ENCODE measurements at places on chromosomes 12 and 14.

DNA sequence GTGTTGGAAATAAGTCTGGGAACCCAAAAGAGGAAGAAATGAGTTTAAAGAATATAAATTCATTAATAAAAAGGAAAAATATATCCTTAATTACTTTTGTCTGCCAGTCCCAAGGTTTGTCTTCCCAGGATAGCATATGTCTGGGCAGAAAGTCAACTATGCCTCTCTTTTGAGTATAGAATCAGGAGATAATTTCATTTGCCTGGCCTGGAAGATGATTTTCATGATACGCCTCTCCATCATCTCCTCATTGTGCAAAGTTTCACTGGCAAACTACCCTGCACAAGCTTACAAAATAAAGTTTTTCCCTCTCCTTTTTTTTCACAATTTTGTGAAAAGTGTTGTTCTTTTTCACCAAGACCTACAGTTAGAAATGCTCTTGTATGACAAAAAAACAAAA is 340.8 kb downstream of the EGLN3 start:
- DNase-seq = no peak

DNA sequence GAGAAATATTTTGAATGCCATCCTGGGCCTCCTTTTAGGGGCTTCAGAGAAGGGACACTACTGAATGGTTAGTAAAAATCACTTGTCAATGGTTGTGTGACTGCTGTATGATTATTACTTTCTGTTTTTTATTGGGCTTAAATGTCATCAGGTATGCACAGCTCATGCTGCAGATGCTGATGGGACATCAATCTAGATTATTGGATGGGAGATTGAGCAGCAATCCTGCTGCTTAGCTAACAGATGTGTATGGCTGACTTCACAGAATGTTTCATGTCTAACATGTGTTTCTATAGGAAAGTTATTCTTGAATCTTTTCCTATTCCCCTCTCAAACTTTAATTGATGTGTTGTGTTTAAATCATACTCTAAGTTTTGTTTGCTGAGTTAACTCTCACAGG is 166.8 kb downstream of the RMST start:
- no peak for DNase-seq

DNA sequence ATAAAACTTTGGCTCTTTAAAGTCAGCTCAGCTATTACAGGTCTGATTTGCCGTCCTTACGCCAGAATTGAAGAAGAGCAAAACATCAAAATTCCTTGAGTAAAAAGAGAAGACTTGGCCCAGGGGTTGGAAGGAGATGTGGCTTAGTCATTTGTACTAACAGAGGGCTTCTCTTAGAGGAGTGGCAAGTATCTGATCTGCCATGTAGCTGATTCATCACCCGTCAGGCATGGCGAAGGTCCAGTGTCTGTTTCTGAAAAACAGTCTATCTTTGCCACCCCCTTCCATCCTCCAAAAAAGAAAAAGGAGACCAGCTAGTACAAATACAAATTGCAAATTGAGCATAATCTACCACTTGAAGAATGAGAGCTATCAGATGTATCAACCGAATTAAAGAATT is 91.9 kb downstream of the RAD52 start:
- DNase-seq = peak; percentile 42

GRCh38 chr12:29692237-29692636 is 91.5 kb downstream of the TMTC1 start:
- no peak for DNase-seq

DNA sequence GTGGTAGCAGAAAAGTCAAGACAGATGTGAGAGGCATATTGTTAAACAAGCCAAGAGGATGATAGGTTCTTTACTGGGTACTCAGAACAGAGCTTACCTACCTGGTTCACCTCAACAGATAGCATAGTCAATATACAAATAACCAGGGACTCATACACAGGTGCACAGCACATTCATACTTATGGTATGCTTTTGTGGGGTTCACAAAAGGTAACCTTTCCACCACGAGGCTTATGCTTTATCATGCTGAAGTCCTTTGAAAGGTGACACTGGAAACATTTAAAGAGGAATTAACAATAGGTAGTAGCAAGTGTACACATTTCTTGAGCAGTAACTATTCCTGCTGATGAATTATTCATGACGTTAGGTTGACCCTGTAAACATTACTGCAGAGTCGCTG is 42.2 kb upstream of the MBIP start:
- no peak for DNase-seq

DNA sequence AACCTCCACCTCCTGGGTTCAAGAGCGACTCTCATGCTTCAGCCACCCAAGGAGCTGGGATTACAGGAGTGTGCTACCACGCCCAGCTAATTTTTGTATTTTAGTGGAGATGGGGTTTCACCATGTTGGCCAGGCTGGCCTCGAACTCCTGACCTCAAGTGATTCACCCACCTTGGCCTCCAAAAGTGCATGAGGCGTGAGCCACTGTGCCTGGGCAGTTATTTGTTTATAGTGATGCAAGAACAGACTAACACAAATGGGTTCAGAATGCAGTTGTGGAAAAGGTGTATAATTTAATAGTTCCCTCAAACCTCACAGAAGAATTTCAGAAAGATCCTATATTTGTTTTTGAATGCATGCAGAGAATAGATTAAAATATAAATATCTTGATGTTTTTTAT is 447.1 kb downstream of the ZFP36L1 start:
- no peak for DNase-seq

DNA sequence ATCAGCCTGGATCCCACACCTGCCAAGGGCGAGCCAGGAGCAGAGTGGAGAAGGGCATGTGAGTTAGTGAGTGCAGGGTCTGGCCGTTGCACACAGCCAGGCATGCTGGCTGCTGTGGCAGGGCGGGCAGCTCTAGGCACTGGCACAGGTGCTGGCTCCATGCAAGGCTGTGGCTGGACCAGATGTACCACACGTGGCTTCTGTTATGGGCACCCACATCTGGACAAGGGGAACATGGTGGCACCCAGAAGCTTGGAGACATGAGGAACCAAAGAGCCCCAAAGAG is 20.1 kb downstream of the SERPINA3 start:
- DNase-seq = no peak

DNA sequence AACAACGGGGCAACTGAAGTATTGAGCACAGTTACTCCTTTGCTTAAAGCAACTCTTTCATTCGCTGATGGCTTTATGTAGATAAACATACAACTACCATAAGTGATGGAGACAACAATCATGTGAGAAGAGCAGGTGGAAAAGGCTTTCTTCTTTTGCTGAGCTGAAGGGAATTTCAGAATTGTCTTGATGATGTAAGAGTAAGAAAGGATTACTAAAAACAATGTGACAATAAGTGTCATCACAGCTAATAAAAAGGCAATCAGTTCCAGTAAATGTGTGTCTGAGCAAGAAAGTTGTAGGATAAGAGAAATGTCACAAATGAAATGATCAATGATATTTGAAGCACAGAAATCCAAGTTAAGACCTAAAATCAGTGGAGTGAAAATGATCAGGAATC is 647 bp downstream of the OR6C70 start:
- no peak for DNase-seq

- DNase-seq = no peak
Observed at GRCh38 chr12:93008044-93008778, 79.1 kb upstream of the EEA1 start.

- no peak for DNase-seq
Observed at GRCh38 chr12:75708802-75709201, 197.4 kb upstream of the KRR1 start.

GRCh38 chr12:101670007-101670671 is 27.3 kb upstream of the CHPT1 start:
- DNase-seq = peak; percentile 7

- no peak for DNase-seq
Observed at GRCh38 chr12:89882050-89882449, 173.4 kb upstream of the ATP2B1 start.

- DNase-seq = no peak
Observed at GRCh38 chr12:121159467-121160307, 27.0 kb downstream of the P2RX7 start.

- no peak for DNase-seq
Observed at GRCh38 chr12:60278209-60278608, 682.4 kb downstream of the SLC16A7 start.

GRCh38 chr12:2083008-2083407 is 30.2 kb downstream of the CACNA1C start:
- DNase-seq = no peak

DNA sequence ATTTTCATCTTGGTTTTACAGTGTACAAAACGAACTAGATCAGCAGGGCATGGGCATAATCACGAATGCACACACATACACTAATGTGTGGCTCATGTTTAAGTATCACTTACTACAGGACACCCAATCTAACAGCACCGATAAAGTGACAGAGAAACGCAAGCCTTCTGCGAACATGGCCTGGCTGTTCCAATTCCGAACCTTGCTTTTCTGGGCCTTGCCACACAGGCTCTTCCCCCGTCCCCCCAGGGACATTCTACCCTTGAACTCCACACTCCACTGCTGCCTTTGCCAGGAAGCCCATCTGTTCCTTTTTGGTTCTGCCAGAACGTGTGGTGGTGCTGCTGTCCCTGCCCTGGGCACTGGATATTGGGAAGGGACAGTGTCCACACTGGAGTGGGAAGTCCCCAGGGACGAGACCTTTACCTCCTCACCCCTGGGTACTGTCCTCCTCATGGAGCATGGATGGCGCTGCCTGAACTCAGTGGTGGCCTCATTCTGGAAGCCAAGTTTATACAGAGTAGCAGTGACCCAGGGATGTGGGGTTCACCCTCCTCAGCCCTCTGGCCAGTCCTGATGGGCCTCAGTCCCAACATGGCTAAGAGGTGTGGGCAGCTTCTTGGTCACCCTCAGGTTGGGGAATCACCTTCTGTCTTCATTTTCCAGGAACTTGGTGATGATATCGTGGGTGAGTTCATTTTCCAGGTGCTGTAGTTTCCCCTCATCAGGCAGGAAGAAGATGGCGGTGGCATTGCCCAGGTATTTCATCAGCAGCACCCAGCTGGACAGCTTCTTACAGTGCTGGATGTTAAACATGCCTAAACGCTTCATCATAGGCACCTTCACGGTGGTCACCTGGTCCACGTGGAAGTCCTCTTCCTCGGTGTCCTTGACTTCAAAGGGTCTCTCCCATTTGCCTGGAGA is 7.9 kb downstream of the SERPINA1 start:
- no peak for DNase-seq

DNA sequence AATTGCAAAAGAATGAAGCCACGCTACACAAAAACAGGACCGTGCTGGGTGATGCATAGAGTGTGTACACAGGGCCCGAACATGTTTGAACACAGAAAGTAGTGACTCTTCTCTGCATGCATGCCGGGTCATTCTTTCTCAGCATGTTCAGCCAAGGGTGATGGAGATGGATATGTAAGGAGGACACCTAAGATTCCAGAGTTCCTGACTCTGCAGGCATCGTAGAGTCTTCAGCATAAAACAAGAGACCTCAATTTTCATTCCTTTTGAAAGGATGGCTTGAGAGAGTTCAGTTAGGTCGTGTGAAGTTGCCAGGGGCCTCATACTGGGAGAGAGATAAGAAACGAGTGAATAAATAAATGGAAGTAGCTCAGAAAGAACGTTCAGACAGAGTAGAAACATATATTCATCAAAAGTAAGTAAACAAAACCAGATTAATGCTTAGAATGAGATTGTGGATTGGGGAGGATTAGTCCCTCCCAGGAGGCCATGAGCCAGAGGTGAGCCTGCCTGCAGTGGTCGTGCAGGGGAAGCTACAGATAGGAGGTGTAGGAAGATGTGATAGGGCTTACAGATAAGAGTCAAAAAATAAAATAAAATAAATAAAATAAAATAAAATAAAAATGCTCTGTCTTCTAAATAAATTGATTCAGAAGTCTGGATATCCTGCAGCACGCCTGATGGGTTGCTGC is 27.6 kb upstream of the SEL1L start:
- DNase-seq = no peak

DNA sequence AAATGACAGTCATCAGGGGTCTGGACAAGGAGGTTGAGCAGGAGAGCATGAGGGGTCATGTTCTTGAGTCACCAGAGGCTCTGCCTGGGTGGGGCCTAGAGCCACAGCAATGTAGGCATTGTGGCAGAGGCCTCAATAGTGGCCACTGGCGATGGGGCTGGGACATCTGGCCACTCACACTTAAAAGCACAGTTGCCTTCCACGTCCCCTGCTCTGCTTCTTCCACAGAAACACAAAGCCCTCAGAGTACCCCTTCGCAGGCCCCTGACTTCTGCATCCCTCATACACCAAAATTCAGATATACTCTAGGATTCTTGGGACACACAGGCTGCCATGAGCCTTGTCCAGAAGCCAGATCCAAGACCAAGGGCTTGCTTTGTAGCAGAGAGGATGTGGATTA is 2.2 kb downstream of the SLC10A1 start:
- DNase-seq = no peak

- no peak for DNase-seq
Observed at GRCh38 chr14:106230071-106230470, 703.7 kb downstream of the TMEM121 start.

DNA sequence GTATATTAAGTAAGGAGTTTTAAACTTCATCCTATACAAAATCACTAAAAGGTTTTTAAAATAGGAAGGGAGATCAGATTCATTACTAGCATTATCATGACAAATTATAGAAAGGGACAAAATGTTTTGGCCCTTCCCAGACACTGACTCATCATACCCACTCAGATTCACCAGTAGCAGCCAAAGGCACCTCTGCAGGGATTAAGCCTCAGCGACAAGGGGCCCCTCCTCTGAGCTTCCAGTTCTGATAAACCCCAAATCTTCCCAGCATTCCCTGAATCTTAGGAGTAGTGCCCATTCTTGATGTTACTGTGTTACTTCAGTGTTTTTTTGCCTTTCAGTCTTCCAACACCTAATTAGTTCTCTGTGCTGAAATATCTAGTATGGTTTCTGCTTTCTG is 14.5 kb downstream of the KRAS start:
- no peak for DNase-seq

GRCh38 chr12:62934799-62935674 is at the start of gene PPM1H:
PPM1H (minus strand) TSS chr12:62935150; CDS start chr12:62934736, 414 bp downstream.
- no peak for DNase-seq

- DNase-seq = no peak
Observed at GRCh38 chr12:3958534-3958933, 85.3 kb upstream of the PARP11 start.

GRCh38 chr12:113022563-113023297 is 33.8 kb upstream of the DTX1 start:
- DNase-seq = no peak

- no peak for DNase-seq
Observed at GRCh38 chr12:58728397-58728796, 191.9 kb downstream of the LRIG3 start.

- DNase-seq = no peak
Observed at GRCh38 chr14:106309423-106309822, 783.0 kb downstream of the TMEM121 start.

DNA sequence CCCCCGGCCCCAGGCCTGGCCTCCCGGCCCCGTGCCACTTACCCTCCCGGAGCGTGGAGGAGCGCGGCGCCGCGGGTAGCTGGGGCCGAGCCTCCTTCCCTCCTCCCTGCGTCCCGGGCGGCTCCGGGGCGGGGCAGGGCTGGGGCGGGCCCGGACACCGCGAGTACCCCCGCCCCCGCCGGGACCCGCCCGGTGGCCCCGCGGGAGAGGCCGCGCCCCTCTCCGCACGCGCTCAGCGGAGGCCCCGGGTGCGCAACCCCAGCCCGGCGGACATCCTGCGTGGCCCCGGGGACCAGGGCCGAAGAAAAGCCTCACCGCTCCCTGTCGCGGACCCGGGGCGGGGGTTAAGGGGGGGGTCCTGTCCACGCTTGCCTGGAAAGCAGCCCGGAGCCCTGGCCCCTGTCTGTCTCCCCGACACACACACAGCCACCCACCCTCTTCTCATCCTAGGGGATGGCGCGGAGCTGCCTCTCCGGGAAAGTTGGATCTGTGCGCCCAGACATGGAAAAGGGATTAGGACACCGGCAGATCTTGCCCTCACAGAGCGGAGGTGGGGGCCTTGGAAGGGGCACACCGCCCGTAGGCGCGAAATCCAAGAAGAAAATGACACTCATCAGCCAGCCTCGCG is at the start of gene SYNE3:
Gene SYNE3 (minus strand): TSS at position 97 of the 628 bp plus-strand sequence. CDS start 40,829 bp downstream, outside the sequence.
- DNase-seq = no peak

- DNase-seq = no peak
Observed at GRCh38 chr12:123754041-123754772, 7.9 kb upstream of the DNAH10 start.

Measured in AG04450 (cell line).